Stimulated activated CD4-positive, alpha-beta T cell treated with anti-CD3 and anti-CD28 coated beads, TNF-alpha, amount 100 ng/mL, for 4 hours (primary cell): ENCODE measurements at places on chromosomes 3 and 15.

GRCh38 chr15:101536166-101536874 is 46.8 kb upstream of the PCSK6 start:
- DNase-seq = no peak

GRCh38 chr3:44252332-44252959 is 10.8 kb downstream of the TOPAZ1 start:
- DNase-seq = no peak

DNA sequence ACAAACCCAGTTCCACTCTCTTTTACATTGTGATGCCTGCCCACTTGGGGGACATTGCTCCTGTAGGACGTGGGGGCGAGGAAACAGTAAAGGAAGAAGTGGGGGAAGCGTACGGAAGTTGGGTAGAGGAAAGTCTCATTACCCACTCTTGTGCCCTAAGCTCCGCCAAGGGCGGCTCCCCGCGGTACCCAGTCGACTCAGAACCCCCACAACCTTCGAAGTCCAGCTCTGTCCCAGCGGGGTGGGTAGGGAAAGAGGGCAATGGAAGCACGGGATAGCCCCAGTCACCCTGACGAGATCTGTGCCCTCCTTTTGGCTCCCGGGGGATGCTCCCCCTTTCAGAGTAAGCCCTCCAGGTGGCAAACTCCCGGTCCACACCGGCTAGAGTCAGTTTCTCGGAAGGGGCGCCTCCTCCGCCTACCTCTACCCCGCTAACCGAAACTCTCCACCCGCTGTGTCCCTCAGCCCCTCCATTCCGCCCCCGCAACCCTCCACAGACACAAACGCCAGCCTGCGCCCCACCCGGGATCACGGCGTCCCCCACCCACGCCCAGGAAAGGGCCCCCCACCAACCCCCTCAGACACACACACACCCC is 527 bp downstream of the CSNK1G1 start:
- peak; percentile 46 for DNase-seq

GRCh38 chr15:67833710-67834511 is 5.9 kb downstream of the RNU6-1 start:
- no peak for DNase-seq

DNA sequence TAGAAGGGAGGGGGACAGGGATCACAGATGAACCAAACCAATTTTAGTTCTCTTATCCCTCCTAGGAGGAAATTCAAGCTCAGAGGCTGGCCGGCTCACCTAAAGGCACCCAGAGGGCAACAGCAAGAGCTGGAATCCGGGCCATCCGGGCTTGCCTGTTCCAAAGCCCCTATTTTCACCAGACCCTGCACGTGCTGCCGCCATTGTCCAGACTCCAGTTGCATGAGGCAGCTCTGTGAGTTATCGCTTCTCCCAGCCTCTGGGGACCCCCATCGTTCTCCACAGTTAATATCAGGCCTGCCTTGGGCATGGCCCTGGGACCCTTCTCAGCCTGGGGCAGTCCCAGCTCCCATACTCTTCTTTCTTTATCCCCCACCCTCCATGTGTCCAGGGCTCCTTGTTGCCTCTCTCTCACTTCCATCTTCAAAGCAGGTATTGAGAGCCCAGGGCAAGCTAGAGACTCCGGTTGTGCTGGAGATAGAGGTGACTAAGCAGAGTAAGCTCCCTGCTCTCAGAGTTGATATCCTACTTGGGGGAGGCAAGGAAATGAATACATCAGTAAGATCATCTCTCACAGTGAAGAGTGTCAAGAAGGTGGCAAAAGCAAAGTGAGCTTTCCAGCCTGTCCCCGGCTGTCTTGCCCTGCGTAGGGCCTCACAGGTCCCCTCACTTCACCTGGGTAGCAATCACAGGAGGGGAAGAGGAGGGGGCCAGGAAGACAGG is 322.8 kb downstream of the UACA start:
- no peak for DNase-seq

- DNase-seq = no peak
These were observed 127.5 kb upstream of the STRIT1 start for GRCh38 chr3:155420881-155421486.
